ENCODE measurements at places on chromosomes 13 and 19.

GRCh38 chr19:48390188-48391099 lies 907 bp downstream of the KDELR1 start:
- peak; percentile 74 for DNase-seq

DNA sequence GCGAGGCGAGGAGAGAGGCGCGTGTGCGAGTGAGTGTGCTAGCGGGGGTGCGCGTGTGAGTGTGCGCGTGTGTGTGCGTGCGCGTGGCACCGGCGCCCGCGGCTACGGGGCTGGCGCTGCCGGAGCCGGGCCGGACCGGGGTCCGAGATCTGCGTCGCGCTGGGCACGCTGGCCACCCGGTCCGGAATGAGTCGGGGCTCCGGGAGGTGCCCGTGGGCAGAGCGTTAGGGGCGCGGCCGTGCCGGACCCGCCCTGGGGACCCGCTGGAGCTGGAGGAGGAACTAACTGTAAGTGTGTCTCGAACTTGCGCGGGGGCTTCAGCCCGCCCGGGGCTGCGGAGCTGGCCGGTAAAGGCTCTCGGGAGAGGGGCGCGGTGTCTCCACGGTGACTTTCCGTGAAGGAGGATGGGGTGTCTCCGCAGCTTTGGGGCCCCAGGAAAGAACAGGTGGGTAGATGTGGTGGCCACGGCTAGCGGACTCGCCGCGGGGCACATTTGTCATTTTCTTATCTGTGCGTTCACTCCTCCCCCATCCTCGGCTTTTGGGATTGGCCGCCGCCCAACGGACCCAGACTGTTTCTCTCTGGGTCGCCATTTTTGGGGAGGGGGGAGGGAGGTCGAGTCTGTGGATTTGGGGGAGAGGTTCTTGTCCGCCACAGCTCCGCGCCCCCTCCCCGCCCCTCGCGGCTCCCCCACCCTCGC lies 10.1 kb upstream of the SOX1 start:
- DNase-seq, result peak; percentile 45

DNA sequence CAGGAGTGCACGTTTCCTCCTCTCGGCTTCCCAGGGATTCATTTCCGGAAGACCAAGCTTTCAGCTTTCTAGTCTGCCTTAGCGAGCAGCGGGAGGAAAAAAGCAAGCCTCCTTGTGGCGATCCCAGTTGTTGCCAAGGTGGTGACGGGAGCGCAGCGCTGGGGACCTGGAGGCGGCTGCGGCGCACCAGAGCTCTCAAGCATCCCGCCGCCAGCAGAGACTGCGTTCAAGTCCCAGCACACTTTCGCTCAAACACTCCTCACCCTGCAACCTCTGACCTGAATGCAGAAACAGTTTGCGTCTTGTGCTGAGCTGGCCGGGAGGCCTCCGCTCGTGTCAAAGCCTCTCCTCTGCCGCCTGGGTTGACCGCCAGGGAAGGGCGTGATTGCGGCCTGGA lies 4.9 kb downstream of the GSX1 start:
- peak; percentile 53 for DNase-seq

GRCh38 chr19:44576843-44577565 lies 36.4 kb upstream of the IGSF23 start:
- DNase-seq, result peak; percentile 77

- DNase-seq, result peak; percentile 76
Observed at GRCh38 chr13:50275392-50276063, 260.3 kb downstream of the KCNRG start.

DNA sequence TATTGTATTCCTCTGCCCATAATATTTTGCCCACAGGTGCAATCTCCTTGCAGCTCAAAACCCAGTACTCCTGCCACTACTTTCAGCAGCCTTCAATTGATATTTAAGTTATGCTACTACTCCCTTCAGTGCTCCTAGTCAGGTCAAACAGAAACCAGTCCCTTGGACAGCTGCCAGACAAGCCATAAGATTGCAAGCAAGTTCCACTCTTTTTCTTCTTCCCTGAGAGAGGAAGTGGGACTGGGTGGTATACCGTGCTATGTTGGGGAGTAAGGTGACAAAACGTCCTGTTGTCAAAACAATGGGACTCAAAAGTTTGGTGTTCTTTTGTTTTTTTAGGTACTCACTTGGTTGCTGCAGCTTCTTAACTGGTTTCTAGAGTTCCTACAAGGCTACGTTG lies 63.1 kb upstream of the FRY start:
- peak; percentile 49 for DNase-seq

DNA sequence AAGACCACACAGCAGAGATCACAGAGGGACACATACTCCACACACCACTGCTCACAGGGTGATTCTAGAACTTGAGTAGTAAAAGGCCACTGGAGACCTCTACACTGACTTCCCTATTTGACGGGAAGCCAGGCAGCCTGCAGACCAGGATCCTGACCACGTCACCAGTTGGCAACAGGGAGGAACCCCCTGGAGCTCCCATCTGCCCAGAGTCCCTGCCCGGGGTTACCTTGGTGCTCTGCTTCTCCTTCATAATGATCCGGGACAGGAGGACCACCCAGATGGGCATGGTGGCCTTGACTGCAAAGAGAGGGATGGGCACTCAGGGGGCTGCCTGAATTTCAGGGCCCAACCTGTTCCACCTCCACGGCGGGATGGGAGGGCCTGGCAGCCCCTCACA lies 932 bp downstream of the SLC35E1 start:
- DNase-seq, result peak; percentile 74

Measured in NCI-H69 (cell line).